Hippocampal formation (tissue), 2 donors: ENCODE measurements at places on chromosomes 11 and 22.
A peak's percentile ranks its signal among the peaks of the same experiment; 100 is the strongest.

DNA sequence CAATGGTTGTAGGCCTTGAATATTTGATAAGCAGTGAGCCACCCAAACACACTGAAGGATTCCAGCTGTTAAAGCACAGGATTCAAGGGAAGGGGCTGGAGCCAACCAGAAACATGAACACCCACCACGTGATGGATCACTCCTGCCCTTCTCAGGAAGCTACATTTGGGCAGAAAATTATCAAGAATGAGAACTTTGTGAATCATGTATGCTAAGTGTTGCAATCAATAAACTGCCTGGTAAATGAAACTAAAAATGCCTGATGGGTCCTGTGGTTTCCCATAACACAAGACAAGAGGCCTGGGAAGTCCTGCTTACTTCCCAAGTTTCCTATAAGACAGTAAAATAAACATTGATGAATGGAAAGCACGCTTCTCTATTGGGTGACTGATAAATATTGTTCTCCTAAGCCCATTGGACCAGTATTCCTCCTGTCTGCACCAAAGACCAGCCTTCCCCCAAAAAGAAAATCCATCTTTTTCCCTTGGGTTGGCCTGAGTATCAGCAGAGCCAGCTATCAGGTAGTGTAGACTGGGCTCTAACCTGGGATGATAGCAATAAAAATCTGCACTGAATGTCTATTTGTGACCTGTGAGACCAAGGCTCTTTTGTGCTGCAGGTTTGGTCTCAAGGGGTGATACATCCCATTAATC is 98.4 kb downstream of the CCDC83 start:
- no peak for DNase-seq

GRCh38 chr22:40462195-40462984 is 92.0 kb downstream of the SGSM3 start:
- DNase-seq, result no peak

DNA sequence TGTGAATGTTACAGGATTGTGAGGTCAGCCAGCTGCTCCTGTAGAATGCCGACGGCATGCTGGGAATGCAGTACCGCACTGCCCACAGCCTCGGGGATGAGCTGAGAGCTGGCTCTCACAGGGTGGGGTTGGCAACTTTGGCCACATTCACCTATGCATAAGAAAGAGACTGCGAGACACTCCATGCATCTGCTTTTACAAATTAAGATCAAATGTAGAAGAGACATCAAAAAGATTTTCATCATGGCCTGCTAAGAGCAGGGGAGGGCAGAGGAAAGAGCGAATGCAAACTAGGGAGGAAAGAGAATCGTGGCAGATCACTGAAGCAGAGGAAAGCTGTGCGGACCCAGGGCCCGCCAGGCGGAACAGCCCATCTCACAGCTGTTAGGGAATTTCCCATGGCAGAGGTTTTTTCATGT is 49.8 kb upstream of the SPATA19 start:
- DNase-seq, result no peak

- no peak for DNase-seq
Observed at GRCh38 chr11:33263549-33263948, 6.4 kb downstream of the HIPK3 start.

- DNase-seq, result no peak
Observed at GRCh38 chr11:12179531-12179930, 69.1 kb downstream of the MICAL2 start.

GRCh38 chr11:35594680-35595079 is 23.6 kb upstream of the FJX1 start:
- DNase-seq, result no peak

- peak; percentile 20 for DNase-seq
Observed at GRCh38 chr11:99020352-99021225, at the start of gene CNTN5. Gene CNTN5 (plus strand): TSS chr11:99020949.

- no peak for DNase-seq
Observed at GRCh38 chr11:106061249-106061784, 15.8 kb downstream of the KBTBD3 start.

GRCh38 chr11:76049511-76049910 is 156.8 kb downstream of the WNT11 start:
- no peak for DNase-seq

GRCh38 chr22:36116127-36116526 is 44.4 kb downstream of the APOL3 start:
- no peak for DNase-seq

DNA sequence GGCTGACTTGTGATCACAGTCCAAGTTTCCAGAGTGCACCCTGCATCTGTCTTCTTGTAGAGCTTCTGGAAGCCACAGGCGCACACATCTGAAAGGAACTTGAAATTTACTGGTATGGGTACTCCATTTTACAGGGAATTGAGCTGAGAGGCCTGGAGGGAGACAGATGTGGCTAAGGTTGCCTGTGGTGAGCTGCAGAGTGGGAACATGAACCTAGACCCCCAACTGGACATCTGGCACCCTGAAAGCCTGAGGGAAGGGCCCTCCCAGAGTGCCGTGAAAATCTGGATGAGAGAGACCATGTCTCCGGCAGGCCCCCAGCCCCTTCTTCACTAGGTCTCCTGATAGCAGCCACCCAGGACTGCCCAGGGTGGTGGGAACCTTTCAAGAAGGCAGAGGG is 22.6 kb upstream of the SOX10 start:
- DNase-seq, result no peak

- DNase-seq, result no peak
Observed at GRCh38 chr22:42313204-42313603, 42.8 kb upstream of the TCF20 start.

DNA sequence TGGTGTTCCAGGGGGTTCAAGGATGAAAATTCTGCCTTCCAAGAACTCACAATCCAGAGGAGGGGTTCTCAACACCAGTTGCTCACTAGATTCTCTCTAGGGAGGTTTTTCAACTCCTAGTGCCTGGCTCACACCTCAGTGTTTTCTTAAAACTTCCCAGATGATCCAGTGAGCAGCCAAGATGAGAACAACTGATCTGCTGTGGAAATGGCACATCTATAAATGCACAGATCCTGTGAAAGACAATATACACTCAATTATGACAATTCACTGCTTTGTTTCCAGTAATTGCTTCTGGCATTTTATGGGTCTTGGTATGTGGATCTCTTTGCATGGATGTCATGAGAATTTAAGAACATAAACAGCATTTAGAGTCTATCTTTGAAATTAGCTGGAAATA is 45.2 kb upstream of the PRSS23 start:
- no peak for DNase-seq

DNA sequence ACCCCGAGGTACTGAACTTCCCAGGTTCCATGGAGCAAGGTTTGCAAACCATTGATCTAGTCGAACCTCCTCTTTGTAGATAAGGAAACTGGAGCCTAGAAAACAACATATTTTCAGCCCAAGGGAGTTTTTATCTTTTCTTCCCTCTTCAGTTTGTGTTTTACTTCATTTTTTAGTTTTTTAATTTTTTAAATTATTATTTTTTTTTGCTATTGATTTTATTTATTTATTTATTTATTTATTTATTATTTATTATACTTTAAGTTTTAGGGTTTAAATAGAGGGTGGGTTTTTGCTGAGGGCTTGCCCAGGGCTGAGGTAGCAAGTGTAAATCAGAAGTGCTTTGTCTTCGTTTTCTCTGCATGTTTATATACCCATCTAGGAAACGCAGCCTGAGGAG is 26.9 kb downstream of the CEP164 start:
- DNase-seq, result no peak

DNA sequence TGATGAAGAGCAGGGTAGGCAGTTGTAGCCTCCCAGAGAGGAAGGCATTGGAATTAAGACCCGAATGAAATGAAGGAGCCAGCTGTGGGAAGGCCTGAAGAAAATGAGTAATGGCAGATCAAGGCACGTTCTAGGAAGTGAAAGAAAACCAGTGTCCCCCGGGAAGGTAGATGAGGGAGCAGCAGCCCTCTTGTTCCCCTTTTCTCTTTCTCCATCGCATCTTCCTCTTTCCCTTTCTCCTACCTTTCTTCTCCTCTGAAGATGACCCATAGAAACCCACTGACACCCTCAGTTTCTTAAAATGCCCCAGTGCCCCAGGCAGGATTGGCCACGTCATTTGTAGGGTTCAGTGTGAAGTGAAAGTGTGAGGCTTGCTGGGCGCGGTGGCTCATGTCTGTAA is 172.6 kb upstream of the SEZ6L start:
- no peak for DNase-seq

DNA sequence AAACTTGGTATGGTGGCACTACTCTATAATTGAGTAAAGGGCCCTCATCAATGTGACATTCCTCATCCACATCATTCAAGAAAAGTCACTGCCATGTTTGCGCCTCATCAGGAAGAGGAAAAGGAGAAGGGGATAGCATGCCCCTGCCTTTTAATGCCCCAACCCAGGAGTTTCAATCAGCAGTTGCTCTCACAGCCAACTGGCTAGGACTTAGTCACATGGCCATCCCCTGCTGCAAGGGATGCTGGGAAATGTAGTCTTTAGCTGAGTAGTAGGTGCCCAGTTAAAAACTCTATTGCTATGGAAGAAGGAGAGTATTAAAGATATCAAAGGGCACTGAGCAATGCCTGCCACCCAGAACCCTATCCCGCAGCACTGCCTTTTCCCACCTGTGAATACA is 10.9 kb upstream of the CCND1 start:
- DNase-seq, result no peak

DNA sequence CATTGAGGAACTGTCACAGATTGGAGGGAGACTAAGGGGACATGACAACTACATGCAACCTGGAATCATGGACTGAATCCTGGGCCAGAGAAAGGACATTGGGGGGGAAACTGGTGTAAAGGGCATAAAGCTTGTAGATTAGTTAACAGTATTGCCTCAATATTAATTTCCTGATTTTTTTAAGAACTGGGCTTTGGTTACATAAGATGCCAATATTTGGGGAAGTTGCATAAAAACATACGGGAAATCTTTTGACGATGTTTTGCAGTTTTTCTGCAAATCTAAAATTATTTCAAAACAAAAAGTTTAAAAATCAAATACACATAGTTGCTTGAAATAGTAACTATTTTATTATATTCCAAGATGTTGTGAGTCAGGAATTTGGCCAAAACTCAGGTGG is 2.9 kb upstream of the FOLR3 start:
- DNase-seq, result no peak

GRCh38 chr11:29962243-29962642 is 54.6 kb downstream of the KCNA4 start:
- no peak for DNase-seq

DNA sequence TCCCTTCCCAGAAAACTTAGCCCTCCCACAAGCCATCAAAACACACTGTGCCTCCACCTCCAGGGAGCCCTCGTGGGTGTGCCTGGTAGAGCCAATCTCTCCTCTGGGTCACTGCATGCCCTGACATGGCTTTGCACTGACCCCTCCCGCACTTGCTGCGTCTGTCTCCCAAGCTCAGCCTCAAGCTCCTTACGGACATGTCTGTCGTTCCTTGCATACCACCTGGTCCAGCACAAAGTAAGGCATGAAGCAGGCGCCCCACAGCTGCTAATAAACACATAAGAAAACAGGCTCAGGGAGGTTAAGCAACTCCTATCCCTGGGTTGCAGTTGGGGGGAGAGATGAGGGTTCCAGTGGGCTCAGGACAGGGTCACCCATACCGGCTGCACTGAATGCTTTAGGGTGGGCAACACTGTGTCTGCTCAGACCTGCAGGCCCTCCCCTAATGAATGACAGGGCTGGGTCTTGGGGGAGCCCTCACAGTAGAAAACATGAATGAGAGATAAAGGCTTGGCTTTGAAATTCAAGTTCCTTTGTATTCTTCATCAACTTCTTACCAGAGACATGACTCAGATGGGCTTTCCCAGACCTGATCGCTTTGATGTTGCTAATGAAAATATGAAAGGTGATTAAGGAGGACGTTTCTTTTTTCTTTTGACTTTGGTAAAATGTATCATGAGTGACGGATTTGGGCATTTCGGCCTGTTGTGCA is 38.0 kb downstream of the PHF21B start:
- DNase-seq, result no peak

DNA sequence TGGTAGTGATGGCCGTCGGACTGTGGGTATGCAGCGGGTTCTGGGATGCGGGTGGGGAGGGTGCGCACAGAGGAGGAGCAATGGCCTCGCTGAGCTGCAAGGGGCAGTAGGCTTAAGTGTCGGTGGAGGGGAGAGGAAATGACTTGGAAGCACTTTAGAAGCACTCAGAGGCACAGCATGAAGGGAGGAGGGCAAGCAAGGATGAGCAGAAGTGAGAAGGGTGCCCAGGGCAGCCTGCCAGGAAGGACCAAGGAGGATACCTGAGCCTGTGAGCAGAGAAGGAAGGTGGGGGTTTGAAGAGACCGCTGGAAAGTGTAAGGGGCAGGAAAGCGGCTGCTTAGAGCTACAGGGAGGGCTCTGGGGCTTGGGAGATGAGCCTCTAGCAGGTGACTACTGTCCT is 330 bp downstream of the SLC5A1 start:
- no peak for DNase-seq

DNA sequence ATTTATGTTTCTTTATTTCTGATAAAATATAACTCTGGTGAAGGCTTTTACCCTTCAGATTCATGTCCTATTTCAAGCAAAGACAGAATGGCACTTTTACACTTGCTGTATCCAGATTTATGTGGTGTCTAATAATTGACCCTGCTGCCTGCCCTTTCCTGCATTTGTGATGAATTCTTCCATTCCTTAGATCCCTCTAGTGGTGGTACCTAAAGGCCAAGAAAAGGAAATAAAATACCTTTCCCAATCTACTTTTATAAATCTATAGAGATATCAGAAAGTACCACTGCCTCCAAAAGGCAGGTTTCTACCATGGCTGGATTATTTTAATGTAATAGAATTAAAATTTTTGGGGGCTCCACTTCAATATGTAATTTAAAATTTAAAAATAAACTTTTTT is 34.2 kb downstream of the CCDC81 start:
- DNase-seq, result no peak

DNA sequence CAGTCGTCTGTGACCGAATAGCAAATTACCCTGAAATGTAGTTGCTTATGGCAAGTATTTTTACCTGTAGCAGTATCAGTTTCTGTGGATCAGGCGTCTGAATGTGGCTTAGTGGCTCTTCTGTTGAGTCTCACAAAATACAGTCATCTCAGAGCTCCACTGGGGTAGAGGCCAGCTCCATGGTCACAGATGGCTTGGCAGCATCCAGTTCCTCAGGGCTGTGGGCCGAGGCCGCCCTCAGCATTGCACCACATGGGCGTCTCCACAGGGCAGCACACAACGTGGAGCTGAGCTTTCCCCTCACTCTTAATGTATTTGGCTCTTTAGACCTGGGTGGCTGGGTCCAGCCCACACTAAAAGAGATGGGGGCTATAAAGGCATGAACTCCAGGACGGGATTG is 57.8 kb downstream of the SBF1 start:
- no peak for DNase-seq

DNA sequence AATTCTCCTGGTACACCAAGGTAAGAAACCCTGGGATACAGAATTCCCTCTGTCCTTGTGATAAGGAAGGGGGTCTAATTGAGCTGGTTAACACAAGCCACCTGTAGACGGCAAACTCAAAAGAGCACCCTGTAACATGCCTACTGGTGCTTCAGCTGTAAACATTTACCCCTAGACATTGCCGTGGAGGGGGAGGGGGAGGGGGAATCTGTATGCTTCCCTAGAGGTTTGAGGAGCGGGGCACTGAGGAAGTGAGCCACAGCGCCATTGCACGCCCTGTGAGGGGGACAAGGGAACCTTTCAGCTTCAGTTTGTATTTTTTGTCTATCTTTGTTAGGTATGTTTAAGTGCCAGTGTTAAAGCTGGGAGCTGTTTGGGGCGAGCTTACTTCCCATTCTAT is 99.8 kb downstream of the AASDHPPT start:
- DNase-seq, result no peak
